ENCODE measurements at places on chromosomes 4 and X. TPM values are rescaled to one million over a fixed set of nuclear protein-coding genes. Genes with fewer than 3 reads are reported as not detected.

Gene CCNG2
- total RNA-seq = 10.5 TPM

Gene MCF2
- total RNA-seq = 0.65 TPM

Gene STK32B
- 0.22 TPM for total RNA-seq

Gene CTAG1A
- total RNA-seq = not detected

Measured in cardiac septum (tissue), 1 donor.